Activated CD4-positive, alpha-beta T cell treated with anti-CD3 and anti-CD28 coated beads, Interleukin-2, amount 50 U/mL, for 48 hours (primary cell): ENCODE measurements at places on chromosomes 16 and 17.
A peak's percentile ranks its signal among the peaks of the same experiment; 100 is the strongest.

- DNase-seq = no peak
Observed at GRCh38 chr17:35167666-35168065, 20.0 kb downstream of the UNC45B start.

DNA sequence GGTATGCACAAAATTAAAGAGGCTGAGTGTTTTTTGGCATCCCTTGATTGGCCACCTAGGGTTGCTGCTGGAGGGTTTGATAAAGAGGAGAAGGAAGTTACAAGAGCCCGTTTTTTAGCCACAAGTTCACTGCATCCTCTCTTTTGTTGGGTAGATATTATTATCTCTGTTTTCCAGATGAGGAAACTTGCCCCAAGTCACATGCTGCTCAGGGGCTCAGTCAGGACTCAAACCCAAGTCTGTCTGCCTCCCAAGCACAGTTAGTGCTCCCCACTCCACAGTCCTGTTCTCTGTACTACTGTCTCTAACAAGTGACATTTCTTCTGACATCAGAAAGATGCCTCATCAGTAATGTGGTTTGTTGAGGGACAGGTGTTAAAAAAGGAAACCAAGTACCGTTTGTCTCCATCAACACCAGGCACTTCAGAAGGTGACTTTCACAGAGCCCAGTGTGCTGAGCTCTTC lies 1.4 kb downstream of the NT5M start:
- DNase-seq = peak; percentile 28

DNA sequence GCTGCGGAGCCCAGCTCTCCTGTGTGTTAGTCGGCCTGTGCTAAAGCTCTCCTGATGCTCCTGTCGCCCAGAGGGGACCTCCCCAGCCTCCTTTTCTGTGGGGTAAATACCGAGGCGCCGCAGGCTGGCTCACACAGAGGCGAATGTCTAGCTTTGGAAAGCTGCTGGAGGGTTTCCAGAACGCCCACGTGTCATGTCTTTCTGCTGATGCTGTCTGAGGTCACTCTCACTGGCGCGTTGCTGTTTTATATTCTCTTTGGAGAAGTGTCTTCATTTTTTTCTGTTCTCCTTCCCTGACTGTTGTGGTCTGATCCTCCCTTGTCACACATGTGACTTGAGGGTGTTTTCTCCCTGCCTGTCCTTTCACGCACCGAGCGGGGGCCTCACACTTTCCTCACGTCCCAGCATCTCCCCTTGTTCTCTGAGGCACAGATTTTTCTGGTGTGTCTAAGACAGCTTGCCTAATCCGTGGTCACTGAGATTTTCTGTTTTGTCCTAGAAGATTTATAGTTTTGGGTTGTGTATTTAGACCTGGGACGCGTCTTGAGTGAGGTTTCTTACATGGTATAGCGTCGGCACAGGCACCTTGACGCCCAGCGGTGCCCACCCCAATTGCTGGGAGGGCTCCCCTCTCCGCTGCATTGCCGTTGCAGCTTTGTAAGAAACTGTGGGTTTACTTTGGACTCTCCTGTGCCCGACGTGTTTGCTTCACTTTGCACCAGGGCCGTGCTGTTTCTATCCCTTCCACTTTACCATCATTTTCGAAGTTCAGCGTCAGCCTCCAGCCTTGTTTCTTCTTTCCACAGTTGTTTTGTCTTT lies 92.1 kb upstream of the ZNF750 start:
- DNase-seq = no peak

DNA sequence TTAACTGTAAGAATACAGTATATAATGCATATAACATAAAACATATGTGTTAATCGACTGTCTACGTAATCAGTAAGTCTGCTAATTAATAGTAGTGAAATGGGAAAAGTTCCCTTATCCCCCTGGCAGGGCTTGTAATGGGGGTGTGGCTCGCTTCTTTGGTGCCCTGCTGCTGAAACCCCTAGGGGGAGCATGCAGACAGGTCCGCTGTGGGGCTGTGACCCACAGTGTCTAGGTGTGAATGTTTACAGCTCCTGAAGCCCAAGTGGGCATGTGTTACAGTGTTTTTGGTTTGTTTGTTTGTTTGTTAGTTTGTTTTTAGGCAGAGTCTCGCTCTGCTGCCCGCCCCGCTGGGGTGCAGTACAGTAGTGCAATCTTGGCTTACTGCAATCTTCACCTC lies 495.7 kb downstream of the SHISA9 start:
- DNase-seq = no peak

DNA sequence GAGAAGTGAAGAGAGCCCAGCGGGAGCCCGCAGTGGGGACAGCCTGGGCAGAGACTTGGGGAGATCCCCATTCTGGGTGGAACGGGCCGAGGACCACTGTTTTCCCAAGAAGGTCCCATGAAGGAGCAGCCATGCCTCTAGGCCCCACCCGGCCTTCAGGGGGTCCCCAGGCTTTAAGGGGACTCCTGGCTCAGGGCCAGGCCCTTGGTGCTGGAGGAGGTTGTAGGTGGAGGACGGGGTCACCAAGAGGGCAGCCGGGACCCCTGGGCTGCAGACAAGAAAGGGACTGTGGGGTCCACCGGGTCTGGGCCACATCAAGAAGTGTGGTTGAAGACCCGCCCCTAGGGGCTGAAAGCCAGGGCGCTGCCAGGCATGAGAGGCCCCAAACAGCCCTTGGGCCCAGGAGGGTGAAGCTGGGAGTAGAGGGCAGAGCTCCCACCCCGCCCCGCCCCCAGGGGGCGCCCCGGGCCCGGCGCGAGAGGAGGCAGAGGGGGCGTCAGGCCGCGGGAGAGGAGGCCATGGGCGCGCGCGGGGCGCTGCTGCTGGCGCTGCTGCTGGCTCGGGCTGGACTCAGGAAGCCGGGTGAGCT lies at the start of gene PRSS21:
TSS of gene PRSS21 (plus strand) at position 487 of the 589 bp plus-strand sequence. CDS start at position 519, 32 bp downstream.
- DNase-seq = peak; percentile 33

DNA sequence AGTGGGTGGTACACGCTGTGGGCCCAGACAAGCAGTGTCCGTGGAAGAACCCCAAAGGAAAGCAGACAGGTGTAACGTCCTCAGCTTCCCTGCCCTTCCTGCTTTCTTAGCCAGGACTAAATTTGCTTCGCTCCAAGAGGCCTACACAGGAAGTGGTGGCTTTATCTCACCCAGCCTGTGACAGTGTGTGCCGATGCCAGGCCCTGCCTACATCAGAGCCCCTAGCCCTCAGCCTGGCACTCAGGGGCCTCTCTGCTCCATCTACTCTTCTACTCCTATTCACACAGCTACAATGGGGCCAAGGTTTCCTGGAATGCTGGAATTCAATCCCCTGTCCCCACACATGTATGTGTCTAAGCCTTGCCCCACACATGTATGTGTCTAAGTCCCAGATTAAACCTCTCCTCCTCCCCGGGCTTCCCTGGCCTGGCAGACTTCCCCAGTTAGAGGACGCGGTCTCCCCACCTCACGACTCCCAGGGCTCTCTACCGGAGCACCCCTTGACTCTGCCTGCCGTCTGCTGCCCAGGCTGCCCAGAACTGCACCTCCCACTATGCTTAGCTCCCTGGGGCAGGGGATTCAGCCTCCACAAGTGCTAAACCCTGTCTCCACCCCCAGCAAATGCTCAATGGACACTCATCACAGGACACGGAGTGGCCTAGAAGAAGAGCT lies 8.2 kb downstream of the PGAP3 start:
- peak; percentile 44 for DNase-seq

- DNase-seq = no peak
Observed at GRCh38 chr16:66849021-66849420, 4.8 kb downstream of the CA7 start.

DNA sequence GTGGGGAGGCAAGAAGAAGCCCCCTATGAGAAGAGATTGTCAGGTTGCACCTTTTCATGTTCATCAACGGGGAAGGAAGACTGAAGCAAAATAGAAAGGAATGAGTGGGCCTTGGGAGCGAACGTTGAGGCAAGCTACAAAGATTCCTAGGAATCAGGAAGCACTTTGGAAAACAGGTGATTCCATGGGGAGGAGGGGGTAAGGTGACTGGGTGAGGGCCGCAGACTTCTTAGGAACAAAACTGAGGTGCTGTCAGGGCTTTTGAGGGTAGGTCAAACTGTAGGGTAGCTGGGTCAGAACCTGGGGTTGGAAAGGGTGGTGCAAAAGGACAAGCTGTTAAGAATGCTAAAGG lies 528 bp downstream of the ITFG1 start:
- DNase-seq = no peak

GRCh38 chr17:47987240-47987835 lies 16.4 kb downstream of the CDK5RAP3 start:
- no peak for DNase-seq

DNA sequence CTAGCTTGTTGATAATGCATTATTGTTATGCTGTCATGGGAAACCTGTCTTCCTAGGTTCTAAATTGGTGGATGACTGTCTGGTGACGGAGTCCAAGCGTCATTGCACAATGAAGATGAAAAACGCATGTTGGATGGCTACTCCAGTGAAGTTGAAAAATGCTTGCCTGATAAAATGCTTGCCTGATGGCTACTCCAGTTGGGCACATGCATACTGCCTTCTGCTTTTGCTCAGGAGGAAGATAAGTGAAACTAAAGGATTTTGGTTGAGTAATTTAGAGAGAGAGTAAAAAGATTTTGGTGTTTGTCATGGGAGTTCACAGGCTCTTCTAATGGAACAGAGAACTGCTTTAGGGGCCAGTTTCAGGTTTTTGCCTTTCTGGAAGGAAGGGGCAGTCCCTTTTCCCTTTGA lies 118.6 kb downstream of the PRKCA start:
- DNase-seq = no peak

DNA sequence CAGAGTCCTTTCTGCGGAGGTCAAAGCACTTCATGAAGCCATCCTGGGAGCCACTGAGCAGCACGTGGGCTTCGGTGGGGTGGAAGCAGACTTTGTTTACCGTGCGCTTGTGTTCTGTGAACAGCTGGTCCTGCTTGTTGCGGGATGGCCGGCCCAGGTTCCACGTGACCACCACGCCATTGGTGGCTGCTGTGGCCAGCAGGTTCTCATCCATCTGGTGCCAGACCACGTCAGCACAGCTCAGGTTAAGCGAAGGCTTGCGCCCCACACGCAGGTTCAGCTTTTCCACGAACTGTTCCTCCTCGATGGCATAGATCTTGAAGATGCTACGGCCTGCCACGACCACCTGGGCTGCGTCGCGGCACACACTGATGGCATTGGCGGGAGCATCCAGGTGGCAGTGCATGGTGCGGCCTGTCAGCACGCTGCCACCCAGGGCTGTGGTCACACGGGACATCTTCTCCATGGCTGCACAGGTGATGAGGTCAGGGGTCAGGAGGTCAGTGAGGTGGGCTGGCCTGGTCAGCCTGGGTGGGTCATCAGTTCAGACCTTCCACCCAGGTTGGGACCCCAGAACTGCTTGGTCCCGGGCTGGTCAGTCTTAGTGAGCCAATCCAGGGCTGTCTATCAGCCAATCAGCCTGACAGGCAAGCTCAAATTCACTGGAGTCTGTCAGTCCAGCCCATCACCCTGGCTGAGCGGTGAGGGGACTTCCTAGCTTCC lies 862 bp downstream of the WDR24 start:
- DNase-seq = no peak

GRCh38 chr16:19621445-19621844 lies 65.9 kb downstream of the VPS35L start:
- DNase-seq = no peak

DNA sequence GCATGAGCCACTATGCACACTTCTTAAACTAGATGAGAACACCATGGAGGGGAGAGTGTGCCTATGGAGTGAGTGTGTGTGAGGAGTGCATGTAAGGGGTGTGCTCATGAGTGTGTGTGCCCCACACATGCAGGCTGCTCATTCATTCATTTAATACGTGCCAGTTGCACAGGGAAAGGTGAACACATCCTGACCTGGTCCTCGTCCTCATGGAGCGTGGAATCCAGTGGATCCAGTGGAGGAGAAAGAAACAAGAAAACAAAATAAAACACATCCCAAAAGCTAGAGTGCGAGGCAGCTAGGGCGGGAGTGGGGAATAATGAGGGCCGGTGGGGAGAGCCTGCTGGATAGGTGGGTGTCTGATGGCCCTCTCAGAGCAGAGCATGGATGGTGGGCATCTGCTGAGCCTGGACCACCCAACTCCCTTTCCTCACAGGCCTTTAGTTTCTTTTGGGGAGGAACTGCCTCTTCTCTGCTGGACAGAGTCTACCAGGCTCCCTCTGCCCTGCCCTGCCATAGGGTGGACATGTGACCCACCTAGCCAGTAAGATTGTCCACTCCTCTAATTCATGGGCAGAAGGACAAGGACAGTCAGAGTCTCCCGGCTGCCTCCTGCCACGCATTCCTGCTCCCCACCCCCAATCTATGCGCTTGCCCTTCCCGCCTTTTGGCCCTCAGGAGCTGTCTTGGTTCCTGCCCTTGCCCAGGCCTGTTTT lies 204.3 kb downstream of the RAB11FIP4 start:
- no peak for DNase-seq

DNA sequence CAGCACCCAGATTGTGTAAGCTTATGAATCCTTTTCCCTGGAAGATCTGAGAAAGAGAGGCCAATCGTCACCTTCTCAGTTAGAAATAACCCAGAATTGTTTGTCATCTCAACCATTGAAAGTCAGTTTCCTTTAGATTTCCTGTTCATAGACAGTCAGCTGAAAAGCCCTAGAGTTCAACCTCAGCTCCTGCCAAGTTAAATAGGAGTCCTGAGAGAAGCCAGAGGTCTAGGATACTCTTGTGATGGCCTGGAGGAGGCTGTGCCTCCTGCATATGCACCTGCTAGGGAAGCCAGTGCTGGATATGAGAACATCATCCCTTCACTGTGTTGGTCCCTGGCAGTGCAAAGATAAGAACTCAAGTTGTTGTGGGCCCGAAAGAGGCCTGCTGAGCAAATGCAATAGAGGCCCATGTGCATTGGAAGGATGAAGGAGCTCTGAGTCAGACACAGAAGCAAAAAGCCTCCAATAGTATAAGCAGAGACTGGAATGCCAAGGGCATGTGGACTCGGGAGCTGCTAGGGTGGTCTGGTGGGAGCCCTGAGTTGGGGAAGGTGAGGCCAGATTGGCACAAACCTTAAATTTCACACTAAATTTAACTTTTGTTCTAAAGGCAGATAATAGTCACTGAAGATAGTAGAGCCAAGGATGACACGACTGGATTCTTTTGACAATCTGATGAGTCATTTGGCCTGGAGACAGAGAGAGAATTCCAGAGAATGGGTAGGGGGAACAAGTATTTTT lies 520.9 kb upstream of the CDH5 start:
- DNase-seq = no peak

DNA sequence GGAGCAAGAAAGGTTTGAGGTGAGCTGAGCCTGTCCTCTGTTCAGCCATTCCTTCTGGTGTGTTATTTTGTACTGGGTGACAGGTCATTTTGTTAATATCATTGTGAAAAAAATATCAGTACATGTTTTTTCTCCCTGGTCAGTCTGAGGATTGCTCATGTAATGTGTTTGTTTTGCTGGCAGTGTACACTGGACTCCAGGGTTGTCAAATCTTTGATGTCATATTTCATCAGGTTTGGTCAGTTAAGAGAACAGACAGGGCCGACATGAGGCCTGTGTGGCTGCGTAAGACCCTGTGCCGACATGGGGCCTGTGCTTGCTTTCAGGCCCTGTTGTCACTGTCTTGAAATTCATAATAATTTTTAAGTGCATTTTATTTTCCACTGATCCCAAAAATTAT lies 22.5 kb downstream of the CLUAP1 start:
- no peak for DNase-seq

GRCh38 chr17:27755706-27756466 lies 44.4 kb downstream of the NOS2 start:
- DNase-seq = no peak
